ENCODE measurements at places on chromosomes 3 and 15.

- H3K27me3 ChIP-seq: no peaks in the 10 kb centered on the region
- H3K4me1 ChIP-seq: no peaks in the 10 kb centered on the region
- DNase-seq: no peak
- H3K36me3 ChIP-seq: no peaks in the 10 kb centered on the region
Measured at GRCh38 chr3:119810018-119810435, 28.1 kb downstream of the NR1I2 start.

- no peak overlapping the region for H3K4me3 ChIP-seq
- H3K4me1 ChIP-seq: no peaks in the 10 kb centered on the region
- H3K36me3 ChIP-seq: no peaks in the 10 kb centered on the region
- no peaks in the 10 kb centered on the region for H3K27me3 ChIP-seq
- H3K27ac ChIP-seq: no peak overlapping the region
Measured at GRCh38 chr3:183081459-183082183, 17.7 kb downstream of the MCCC1 start.

DNA sequence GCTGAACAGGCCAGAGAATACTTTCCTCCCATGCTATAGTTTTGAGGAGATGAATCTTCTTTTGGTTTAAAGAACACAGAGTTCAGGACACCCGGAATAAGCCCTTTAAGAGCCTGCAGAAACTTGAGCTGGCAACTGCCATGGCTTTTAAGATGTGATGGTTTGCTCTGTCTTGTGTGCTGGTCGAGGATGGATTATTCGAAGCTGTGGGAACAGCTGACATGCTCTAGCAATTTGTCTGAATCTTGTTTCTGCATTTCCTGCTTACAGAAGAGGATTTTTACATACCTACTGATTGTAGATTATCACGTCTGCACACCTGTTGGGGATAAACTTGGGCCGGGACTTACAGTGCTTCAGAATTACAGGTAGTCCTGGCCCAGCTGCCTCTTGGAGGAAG is 396.9 kb downstream of the LRTM1 start:
- no peak for DNase-seq
- H3K36me3 ChIP-seq: no peaks in the 10 kb centered on the region
- H3K27me3 ChIP-seq: no peaks in the 10 kb centered on the region
- no peak overlapping the region for H3K27ac ChIP-seq

DNA sequence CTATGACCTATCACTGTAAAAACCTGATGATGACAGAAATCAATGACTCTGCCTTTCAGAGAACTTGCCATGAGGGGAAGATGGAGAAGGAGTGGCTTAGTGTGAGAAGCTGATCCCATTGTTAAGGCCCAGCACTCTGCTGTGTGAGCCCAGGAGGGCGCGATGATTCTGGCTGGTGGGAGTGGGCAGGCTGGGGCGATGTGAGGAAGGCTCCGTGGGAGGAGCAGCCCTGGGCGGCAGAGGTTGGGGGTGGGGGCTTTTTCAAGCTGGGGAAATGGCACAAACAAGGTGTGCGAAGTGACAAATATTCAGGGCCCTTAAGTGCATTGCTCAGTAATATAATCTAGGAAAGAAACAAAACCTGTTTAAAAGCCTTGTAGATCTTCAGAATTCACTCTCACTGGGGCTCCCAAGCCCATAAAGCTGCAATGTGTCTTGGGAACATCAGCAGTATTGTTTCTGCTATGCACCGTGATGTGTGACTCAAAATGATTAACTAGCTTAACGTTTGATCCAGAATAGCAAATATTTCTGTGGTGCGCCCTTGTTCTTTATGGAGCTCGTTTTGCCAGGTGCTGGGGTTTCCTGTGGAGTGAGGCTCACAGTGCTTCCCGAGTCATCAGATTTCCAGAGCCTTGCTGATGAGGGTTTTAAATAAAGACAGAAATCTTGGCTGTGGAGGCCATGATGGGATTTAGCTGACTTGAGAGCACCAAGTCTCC is 141.0 kb downstream of the CHDH start:
- H3K4me1 ChIP-seq: no peaks in the 10 kb centered on the region
- no peak overlapping the region for H3K27ac ChIP-seq
- no peak for DNase-seq
- no peaks in the 10 kb centered on the region for H3K27me3 ChIP-seq
- H3K36me3 ChIP-seq: peaks cover 15% of the 10 kb centered on the region
- H3K4me3 ChIP-seq: no peak overlapping the region

- no peak for DNase-seq
- no peak overlapping the region for H3K27ac ChIP-seq
Measured at GRCh38 chr3:58623478-58623877, 43.1 kb downstream of the FAM3D start.
